GM03348 (cell line): ENCODE measurements at places on chromosomes 7 and 10.

DNA sequence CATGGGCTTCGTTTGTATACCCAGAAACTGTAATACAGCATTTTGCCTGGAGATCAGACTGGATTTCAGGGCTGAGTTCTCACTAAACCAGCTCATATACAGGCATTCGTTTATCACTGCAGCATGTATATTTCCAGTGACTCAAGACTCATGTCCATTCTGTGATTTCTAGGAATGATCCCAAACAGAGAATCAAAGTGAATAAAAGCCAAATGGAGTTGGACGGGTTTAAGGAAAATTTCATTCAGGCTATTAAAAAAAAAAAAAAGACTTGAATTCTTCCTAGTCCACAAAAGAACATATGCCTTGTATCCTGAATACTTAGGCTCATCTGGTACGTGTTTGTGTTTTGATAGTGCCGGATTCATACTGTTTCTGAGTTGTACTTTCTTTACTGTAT is 46.8 kb downstream of the TET1 start:
- peak; percentile 13 for DNase-seq

DNA sequence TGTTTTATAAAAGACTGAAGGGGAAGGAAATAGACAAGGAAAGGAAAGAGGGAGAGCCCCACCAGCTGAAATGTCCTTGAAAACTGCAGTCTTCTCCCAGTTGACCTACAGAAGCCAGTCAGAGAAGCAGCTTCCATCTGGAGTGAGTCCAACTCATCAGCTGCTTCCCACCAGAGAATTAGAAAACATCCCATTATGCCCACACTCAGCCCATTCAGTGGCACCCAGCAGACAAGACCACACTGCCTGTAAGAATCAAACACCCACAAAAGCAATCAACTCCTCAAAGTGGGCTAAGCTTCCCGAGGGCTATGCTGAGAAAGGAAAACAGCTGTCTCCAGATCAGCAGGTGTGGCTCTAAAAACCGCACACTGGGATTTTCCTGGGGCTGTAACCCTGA is 29.6 kb upstream of the TMEM213 start:
- DNase-seq, result no peak

DNA sequence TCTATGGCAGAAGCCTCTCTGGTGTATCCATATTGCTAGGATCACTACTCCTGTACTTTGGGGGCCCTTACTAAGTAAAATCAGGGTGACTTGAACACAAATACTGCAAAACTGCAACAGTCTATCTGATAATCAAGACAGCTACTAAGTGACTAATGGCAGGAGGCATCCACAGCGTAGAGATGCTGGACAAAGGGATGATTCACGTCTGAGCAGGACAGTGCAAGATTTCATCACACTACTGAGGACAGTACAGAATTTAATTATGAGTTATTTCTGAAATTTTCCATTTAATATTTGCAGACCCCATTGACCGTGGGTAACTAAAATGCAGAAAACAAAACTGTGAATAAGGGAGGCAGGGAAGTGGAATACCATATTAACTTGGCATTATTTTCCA is 10.4 kb downstream of the CUL2 start:
- DNase-seq, result peak; percentile 77

GRCh38 chr10:89926736-89927135 is 225.3 kb downstream of the KIF20B start:
- DNase-seq, result no peak

- no peak for DNase-seq
These were observed 723.5 kb downstream of the GRM8 start for GRCh38 chr7:126529254-126529653.

- DNase-seq, result no peak
These were observed 26.3 kb downstream of the ENTPD7 start for GRCh38 chr10:99685597-99685967.

DNA sequence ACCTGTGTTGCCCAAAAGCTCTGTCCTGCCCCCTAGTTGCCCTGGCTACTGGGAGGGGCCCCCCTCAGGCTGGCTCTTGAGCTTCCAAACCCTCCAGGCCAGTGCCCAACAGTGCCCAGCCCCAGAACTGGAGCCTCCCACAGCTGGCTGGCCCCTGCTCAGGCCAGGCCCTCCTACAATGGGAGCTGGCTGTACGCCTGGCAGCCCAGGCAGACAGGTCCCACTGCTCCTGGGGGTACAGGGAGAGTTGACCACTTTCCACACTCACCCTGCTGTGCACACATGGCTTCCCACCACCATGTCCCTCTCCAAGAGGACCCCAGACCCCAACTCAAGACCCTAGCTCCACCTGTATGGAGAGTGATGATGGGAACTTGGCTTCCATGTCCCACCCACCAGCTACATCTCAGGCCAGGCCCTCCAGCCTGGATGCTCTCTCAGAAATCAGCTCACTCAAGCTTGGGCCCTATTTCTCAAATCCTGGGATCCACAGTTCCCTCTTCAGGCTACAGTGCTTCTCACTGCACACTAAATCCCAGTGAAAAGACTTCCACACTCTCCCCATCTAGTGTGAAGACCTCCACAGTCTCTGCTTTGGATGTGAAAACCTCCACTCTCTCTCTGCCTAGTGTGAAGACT is 92.6 kb downstream of the OAT start:
- no peak for DNase-seq

- DNase-seq, result peak; percentile 15
These were observed 459 bp downstream of the ZDHHC6 start for GRCh38 chr10:112446055-112446854.

DNA sequence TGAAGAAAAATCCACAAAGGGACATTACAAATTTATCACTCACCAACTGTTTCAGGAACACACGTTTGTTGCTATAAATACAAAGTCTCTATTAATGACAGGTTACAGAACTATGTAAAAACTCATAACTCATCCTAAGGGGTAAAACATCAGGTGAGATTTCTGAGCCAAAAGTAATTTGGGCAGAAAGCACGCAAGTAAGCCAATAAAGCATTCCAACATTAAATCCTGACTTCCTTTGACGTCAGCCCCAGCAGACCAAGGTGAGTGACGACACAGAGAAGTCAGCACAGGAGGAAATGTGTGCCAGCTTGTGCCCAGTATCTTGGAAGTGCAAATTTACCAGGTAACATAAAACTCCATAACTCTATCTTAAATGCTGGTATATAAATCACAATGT is 45.7 kb downstream of the IMMP2L start:
- DNase-seq, result no peak

DNA sequence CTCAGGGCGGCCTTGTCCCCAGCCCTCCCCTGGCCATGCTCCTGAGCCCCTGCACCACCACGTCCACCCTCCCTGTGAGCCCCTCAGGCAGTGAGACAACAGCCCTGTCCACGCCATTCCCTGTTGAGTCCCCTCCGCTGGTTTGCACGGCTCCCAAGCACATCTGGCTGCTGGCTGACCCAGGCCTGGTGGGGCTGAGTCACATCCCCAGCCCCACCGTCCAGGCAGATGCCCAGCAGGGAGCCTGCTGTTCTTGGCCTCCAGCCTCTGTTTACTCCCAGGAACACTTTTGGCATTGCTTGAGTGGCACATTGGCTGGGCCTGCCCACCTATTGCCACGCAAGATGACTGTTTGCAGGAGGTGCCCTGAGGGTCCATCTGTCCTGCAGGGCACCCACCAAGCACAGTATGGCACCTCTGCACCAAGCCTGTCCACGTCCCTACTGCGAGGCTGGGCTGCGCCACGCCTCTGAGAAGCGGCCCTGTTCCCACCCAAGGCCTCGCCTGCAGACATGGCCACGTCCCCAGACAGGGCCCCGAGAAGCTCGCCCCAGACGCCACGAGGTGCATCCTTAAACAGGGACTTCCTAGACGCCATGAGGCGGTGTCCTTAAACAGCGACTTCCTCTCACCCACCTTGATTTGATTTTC is 48.4 kb upstream of the INPP5A start:
- DNase-seq, result peak; percentile 75
